ELR (cell line): ENCODE measurements at places on chromosomes 12 and 14.

DNA sequence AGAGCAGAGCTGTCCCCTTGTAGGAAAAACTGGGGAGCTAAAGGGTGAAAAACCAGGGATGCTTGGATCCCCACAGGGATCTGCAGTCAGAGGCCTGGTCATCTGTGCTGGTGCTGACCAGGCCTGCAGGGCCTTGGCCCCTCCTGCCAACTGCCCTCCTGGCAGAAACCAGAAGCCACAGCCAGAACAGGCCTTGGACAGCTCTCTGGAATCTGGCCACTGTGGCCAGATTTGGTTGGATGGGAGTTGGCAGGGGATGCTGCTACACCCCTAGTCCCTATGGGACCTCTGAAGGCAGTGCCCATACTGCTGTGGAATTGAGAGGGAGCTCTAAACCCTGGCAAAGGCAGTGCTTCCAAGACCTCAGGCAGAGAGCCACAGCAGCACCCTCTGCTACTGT, 9.2 kb upstream of the GPX2 start:
- DNase-seq, result no peak

GRCh38 chr14:54480830-54481562, 7.8 kb downstream of the GMFB start:
- DNase-seq, result no peak

- no peak for DNase-seq
Observed at GRCh38 chr14:55638665-55639064, 58.7 kb downstream of the KTN1 start.

GRCh38 chr14:94944636-94945258, 174.8 kb upstream of the GSC start:
- DNase-seq, result no peak

DNA sequence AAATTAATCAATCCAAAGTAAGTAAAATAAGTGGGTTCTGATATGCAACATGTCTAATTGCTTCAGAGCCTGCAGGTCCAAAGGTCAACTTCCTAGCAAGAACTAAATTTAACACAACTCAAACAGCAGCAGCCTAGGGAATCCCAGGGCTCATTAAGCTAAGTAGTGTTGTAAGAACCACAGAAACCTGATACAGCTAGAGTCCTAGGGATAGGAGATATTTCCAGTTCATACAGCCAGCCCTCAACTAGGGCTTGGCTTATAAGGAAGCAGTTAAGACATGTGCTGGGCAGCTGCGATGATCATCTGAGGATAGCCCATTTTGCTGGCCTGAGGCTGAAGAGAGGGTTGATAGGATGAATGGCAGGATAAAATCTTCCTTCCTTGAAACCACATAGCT, at the start of gene OR4Q3:
Gene OR4Q3, plus strand, starts transcription at position 316 of the 400 bp plus-strand sequence.
- DNase-seq, result no peak

DNA sequence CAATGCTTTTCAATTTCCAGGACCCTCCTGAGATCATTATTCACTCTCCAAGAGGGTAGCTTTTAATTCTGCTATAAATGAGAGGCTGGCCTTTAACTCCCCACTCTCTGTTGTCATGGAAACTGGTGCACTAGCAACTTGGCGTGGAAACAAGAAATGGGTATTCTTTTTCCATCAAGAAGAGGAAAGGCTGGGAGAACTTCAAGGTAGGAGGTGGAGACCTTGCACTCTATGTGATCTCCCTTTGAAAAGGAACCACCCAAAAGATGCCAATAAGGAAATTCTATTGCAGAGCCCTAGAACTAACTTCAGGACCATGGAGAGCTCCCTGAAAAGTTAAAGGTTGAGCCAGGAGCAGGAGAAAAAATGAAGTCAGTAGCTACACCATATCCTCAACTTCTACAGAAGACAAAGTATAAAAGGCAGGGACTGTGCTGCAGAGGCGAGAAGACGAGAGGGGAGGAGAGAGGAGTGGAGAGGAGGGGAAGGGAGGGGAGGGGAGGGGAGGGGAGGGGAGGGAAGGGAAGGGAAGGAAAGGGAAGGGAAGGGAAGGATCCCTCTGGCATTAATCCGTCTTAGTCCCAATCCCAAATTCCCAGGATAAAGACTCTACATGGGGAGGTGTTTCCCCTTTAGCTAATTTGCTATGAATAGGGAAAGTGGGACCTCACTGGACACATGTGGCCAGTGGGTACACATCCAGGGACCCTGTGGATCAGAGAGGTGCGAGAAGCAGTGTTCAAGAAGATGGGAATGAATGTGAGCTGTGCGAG, 46.7 kb upstream of the FICD start:
- DNase-seq, result peak; percentile 46

DNA sequence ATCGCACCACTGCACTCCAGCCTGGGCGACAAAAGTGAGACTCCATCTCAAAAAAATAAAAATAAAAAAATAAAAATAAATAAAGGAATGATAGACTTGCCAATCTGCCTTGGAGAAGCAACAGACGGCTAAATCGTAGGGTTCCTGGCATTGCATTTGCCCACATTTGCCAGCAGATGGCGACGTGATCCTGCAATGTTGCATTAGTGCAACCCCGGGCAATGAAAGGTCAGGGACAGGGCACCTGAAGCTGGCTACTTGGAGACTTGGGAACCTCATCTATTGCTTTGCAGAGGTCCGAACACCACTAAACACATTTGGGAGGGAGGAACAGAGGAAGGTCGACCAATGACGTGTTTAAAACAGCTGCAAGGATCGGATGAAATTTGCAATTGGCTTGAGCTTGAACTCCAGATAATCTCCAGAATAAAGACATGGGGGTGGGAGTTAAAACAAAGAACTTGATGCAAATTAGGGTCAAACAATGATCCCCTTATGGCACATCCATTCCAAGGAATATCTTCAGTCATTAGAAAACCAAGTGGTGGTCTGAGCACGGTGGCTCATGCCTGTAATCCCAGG, 34.6 kb downstream of the SPRING1 start:
- DNase-seq, result peak; percentile 69

DNA sequence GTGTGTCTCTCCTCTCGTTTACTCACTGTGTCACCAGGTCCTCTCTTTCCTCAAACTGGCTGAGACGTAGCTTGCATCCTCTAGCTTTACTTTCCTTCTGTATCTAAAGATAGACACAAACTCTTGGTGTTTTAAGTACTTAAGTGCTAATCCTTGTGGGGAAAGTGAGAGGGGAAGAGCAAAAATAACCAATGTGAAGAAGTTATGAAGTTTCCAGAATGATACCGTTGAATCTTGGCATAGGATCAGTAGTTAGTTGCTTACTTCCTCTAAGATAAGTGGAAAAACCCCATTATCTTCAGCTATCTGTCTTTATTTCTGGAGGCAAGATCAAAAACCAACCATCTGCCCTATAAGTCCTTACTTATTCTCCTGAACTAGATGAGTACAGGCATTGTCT, 10.6 kb downstream of the FAR2 start:
- DNase-seq, result no peak

GRCh38 chr12:125530201-125530600, 465.0 kb downstream of the AACS start:
- no peak for DNase-seq

- DNase-seq, result peak; percentile 39
Observed at GRCh38 chr14:61512026-61512834, 183.1 kb upstream of the HIF1A start.

DNA sequence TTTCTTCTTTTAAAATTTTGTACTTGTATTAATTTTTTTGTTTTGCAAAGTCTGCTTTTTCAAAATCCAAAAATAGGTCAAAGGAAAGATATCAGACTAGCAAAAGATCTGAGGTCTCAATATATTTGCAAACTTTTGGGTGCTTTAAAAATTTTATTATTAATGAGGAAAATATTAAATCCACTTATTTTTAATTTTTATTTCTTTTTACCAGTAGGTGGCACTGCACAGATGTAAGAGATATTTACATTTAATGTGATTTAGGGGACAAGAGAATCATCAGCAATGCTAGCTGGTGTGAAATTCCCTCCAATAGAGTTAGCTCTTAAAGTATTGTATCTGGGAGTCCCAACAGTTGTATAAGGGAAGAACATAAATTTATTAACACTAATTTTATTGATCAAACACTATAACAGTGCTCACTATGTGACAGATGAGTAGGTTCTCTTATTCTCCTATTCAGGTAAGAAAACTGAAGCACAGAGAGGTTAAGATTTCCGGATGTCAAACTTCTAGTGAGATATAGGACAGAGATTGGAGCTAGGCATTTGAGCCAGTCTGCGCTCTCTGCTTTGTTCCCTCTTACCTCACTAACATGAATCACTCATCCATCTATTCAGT, 30.5 kb downstream of the ALX1 start:
- DNase-seq, result peak; percentile 33

DNA sequence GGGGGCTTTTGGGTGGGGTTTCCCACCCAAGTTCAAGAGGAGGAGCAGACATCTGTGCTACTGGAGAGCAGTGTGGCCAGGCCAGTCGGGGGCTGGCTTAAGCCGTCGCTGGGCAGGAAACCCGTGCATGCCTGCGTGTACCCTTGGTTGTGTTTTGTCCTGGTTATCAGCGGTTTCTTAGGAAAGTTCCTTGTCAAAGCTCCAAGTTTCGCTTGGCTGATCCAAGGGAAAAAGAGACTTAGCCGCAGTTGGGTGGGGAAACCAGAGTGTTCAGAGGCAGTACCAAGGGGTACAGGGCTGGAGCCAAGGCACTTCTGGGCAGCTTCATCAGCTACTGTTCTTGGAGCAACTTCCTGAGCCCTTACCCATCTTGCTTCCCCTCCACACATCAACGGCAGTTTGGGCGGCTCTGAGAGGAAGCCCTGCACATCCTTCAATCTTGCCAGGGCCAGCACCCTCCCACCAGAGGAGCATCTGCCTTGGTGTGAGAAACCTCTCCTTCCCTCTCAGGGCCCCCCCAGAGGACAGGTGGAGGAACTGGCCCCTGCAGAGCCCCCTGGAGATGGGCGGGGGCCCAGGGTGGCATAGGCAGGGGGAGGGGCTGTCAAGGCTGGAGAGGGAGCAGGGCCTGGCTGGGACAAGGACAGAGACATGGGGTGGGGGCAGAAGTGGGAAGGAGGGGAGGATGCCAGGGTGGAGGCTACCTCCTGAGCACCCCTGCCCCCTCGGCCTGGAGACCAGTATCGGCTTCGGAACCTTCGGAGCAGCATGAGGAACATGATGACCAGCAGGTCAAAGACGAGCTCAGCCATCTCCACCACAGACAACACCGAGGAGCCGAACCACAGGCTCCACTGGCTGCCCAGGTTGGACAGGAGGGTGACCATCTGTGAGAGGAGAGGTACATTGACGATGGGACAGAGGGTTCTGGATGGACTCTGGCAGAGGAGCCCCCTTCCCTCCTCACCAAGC, 5.8 kb upstream of the TNFRSF1A start:
- no peak for DNase-seq

DNA sequence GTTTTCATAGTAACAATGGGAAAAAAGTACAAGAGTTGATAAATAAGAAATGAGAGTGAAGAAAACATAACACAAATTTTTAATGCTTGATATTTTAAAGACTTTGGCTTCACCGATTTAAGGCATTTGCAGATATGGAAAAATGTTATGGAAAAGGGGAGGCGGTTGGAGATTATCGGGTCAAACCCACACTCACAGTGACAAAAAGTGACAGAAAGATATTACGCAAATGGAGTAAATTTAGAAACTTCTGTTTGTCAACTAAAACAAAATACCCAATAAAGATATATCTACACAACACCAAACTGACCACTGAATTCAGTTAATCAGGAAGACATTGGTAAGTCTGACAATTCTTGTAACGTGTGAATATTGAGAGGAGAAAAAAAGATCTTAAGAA, 2.5 kb downstream of the PPP1R12A start:
- DNase-seq, result no peak
